ENCODE measurements at places on chromosomes 5 and 9.

- no peak for DNase-seq
These were observed 5.5 kb upstream of the SET start for GRCh38 chr9:128683340-128684064.

GRCh38 chr5:6596388-6596787, 36.5 kb downstream of the NSUN2 start:
- DNase-seq, result no peak

- no peak for DNase-seq
These were observed 28.8 kb downstream of the SLC46A2 start for GRCh38 chr9:112861638-112862555.

- DNase-seq, result peak; percentile 61
These were observed 7.0 kb downstream of the NOTCH1 start for GRCh38 chr9:136538599-136539426.

DNA sequence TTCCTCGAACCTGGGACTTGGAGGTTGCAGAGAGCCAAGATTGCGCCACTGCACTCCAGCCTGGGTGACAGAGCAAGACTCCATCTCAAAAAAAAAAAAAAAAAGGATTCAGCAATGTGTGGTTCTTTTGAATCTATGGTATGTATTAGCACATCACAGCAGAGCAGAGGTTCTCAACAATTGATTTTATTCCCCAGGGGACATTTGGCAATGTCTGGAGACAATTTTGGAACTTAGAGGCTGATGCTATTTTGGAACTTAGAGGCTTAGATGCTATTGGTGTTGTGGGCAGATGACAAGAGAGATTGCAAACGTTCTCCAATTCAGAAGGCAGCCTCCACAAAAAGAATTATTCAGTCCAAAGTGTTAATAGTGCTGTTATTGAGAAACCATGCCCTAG, 115.2 kb downstream of the TMC1 start:
- DNase-seq, result no peak

DNA sequence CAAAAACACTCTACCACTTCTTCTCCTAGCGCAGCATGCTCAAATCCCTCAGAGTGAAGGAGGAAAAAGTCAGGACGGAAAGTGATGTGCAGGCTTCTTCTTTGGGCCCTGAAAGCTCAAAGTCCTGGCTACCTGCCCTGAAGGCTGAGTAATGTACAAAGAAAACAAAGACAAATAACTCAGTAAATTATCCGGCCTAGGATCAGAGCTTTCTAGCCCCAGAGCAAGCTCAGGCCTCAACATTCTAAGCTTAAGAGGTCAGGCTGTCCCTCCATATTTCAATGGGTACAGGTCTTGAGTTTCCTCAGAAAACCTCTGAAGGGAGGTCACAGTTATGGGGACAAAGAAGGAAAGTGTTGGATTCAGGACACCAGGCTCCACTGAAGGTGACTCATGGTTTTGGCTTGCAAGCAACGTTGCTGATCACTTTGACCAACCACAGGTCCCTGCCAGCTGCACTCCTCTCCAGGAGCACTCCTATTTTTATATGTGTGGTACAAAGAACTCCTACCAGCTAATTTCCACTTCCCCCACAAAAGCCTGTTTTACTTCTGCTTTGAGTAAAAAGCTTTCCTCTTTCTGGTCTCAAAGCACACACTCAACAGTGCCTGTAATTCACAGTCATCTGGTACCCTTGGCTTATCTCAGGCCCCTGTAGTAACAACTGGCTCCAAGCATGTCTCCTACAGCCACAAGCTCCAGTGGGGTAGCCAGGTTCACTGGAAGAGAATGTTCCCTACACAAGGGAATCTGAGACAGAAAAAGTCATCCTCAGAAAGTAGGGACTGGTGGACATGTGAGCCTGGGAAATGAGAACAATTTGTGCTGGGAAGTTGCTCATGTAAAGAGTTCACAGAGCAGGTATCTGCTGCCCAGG, 115.7 kb downstream of the UGCG start:
- no peak for DNase-seq

DNA sequence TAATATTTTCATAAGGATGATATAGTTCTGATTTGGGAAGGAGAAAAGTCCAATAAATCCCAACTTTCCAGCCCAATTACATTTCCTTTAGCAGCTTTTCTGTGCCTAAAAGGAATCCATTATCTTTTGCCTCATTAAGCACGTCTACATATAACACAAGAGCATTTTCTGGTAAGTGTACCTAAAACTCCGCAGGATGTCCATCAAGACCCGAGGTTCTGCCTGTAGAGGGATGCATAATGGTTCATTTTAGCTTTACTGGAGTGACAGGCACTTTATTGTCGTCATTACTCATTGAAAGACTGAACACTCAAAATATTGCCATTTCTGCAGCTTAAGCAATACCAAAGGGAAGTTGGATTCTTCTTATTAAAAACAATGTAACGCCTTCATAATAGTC, 669.0 kb downstream of the PRELID2 start:
- DNase-seq, result no peak

DNA sequence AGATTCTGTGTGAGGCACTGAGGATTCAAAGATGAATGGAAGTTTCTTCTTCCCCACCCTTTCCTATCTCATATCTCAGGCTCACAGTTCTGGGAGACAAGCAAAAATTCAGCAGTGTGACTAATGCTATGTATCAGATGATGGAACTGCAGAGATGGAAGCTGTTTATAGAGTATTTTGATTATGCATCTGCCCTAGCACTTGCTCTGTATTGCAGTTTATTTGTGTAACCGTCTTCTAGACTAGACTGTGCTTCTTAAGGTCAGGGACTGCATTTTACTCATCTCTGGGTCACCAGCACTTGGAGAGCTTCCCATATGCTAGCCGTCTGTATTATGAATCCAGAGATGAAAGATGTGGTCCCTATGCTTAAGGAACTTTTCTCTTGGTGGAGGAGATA, 12.6 kb downstream of the CAVIN4 start:
- no peak for DNase-seq

DNA sequence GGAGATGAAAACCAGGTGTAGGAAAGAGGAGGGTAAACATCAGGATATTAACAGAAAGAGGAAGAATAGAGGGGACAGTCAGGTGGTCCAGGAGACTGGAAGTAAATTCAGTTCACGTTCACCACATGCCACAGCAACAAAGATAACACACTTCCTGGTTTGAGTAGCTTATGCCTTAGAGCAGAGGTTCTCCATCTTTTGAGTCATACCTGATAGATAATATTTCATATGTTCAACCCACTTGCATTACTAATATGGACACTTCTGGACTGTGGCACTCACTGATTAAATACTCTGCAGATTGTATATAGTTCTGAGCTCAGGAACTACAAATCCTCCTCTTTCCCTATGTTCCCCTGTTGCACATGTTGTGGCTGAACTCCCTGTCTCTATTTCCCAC, 179.9 kb upstream of the NR3C1 start:
- no peak for DNase-seq

DNA sequence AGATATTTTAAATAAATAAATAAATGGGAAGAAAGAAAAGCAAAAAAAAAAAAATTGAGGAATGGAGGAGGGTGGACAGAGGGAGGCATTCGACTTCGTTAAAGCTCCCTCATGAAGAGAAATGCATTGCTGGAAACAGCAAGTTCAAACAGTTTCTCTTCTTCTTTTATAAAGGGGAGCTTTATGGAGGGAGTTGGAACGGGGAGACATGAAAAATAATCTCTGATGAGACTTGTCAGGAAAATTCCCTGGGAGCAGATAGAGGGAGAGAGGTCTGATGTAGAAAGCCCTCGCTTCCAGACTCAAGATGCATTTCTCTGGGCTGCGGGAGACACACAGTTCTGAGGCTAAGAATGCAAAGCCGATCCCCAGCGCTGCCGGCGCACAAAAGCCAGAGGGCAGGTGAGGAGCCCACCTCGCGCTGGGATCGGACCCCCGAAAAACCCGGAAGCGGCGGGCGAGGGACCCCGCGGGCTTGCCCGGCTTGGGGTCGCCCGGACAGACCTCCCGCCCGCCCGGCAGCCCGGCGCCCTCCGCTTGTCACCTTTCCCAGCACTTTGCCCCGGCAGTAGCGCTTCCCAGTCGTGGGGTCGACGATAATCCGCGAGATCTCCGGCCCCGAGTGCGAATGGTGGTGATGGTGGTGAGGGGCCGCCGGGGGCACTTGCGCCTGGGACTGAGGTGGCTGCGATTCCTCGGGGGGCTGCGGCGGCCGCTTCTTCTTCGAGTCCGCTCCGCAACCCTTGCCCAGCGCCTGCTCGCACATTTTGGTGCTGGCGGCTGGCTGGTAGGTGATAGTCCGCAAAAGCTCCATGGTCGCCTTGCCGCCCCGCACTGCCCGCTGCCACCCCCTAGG, 512 bp downstream of the PLK2 start:
- DNase-seq, result no peak

DNA sequence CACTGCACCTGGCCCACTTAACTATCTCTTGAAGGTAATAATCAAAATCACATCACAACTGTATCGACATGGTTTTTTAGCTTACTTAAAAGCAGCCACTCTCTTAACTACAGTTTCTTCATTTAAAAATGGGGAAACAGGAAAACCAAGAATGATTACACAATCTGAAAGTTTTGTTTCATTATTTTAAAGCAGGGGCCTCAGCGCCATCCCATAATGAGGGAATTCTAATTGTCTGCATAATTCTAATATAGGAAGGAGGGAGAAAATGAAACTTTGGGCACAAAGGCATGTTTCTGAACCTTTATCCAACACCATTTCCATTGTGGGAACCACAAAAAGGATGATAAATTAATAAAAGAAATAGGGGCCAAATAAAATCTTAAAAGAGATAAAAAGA, 7.6 kb downstream of the HACD4 start:
- DNase-seq, result no peak

- no peak for DNase-seq
These were observed 4.1 kb upstream of the ZFYVE16 start for GRCh38 chr5:80403782-80404181.

DNA sequence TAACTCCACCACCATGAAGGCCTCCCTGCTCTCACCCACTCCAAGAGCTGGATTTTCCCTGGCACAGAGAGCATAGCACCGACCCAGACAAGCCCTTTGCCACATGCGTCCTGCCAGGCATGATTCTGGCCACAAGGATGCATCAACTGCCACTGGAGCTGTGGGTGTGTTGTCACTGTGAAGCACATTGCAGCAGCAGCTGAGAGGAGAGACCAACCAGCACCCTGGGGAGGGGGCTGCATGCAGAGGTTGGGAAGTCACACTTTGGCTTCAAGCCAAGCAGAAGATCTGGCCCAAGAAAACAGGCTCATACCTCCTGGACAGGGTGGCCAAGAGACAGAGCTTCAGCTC, 22.6 kb upstream of the PTGES start:
- no peak for DNase-seq

DNA sequence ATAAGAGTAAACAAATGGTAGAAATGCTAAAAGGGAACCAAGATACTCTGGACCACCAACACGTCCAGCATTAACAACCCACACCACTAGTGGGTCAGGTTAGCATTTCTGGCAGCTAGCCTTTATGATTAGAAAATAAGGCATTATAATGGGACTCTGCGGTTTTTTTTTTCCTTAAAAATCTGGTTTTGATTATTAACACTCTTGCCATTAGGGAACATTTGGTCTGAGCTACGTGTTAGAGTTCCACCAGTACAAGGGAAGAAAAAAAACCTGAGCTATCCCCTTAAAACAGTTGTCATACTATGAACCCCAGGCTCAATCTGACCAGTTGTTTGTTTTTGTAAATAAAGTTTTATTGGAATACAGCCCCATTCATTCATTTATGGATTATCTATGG, 110.4 kb downstream of the NTRK2 start:
- DNase-seq, result no peak

GRCh38 chr5:102532123-102532522, 33.3 kb upstream of the SLCO6A1 start:
- DNase-seq, result no peak

DNA sequence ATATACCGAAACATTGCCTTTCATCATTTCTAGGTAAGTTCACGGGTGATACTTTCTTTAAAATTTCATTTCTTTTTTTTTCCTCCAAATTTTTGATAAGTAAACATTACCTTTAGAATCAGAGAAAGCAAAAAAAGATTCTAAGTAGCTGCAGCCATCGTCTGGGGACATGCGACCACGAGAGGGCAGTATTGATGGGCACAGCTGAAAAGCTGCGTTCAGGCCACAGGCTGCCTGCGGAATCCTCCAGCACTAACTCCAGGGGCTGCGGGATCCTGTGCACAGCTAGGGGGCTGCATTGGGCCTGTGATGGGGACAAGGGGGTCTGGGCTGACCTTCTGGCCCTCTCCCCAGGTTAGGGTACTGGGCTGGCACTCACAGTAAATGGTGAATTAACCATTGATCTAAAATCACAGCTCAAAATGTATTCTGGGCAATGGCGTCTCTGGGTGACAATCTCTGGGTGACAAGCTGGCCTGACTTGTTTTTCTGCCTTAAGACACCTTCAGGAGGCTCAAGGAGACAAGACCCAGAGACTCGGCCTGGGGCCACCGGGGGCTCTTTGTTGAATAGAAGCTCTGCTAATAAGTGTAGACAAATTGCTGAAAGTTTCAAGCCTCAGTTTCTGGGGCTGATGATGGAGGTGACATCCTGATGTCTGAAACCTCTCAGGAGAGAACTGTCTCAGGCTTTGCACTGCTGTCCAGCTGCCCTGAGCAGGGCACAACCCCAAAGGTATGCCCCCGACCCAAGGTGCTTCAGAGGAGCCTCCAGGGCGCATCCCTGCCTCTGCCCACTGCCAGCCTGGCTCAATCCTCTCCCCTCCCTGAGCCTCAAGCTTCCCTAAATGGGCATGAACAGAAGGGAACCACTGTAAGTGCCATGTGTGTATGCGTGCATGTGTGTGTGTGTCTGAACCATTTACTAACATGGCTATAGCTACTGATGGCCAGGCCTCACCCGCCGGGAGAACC, 44.3 kb upstream of the SARDH start:
- peak; percentile 25 for DNase-seq

DNA sequence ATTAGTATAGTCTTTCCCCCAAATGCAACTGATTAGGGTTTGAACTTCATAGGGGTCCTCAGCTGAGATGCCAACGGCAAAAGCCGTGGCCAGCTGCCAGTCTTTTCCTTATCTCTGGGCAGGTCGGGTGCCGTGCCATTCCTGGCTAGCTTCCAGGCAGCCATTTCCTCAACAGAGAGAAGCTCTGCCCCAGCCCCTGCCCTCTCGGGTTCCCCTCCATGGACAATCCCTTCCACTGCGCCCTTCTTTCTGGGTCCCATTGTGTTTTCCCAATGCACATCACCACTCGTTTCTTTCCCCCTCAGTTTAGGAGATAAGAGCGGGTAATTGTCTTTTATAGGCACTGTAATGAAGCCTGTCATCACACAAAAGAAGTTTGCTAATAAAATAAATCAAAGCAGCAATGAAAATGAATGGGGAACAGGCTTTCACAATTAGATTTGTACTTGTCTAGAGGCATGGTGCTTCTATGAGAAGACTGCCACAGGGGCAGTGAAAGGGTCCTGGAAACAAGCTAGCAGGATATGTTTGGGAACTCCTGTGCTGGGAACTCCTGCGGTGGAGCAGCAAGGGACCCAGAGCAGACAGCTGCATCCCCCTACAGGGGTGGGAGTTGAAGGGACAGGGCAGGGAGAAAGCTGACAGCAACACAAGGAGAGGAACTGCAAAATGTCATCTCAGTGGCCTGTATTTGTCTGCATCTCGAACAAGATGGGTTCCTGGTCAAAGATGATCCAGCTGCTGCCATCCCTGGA, 48.0 kb upstream of the SAP30L start:
- DNase-seq, result no peak
